NCI-H1105 treated with DMSO at 0.1 percent for 48 hours (cell line): ENCODE measurements at places on chromosomes 4 and X.

GRCh38 chr4:156620786-156621185, 350.8 kb downstream of the PDGFC start:
- no peak for DNase-seq

DNA sequence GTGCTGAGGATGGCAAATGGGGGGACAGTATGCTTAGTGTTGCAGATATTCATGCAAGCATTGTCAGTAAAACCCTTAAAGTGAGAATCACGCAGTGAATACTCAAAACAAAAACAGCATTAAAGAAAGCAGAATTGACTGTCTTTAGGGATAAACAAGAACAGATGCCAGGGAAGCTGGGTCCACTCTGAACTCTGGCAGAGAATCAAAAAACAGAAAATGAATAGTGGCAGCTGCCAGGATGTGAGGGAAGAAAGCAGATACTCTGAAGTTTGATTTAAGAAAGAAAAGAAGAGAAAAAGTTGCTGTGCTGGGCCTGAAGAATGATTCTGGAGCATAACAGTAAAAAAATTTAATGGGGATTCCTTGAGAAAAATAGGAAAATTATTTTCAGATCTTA, 131.5 kb downstream of the GABRA2 start:
- DNase-seq = peak; percentile 28

GRCh38 chr4:139783741-139784484, 118.3 kb downstream of the MGST2 start:
- no peak for DNase-seq

GRCh38 chr4:119310826-119311225, 11.1 kb downstream of the FABP2 start:
- DNase-seq = no peak

GRCh38 chrX:19389227-19389845, 45.6 kb downstream of the PDHA1 start:
- no peak for DNase-seq

DNA sequence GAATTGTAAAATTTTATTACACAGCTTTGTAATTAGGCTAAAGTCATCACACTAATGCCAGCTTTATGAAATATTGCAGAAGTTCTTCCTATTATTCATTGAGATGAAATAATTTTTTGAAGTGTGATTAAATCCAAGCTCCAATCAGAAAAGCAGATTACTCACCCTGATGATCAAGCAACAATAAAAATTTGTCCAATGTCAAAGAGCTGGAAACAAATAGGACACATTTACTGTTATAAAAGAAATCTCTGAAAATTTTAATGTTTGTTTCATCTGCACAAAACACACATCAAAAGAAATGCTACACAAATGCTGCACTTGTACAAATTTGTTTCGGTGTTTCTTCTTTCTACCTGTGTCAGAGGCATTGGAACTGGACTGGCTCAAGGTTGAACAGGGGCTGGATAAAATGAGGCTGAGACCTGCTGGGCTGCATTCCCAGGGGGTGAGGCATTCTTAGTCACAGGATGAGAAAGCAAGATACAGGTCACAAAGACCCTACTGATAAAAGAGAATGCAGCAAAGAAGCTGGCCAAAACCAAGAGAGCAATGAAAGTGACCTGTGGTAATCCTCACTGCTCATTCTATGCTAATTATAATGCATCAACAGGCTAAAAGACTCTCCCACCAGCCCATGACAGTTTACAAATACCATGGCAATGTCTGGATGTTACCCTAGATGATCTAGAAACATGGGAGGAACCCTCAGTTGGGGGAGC, 78.3 kb downstream of the GASK1B start:
- no peak for DNase-seq

GRCh38 chrX:129726307-129727111, 12.3 kb upstream of the XPNPEP2 start:
- peak; percentile 46 for DNase-seq

- no peak for DNase-seq
Measured at GRCh38 chr4:87649980-87650379, at the start of gene DMP1. Gene DMP1, plus strand, starts transcription at chr4:87650280. Its CDS starts 6,213 bp downstream, at chr4:87656493.

DNA sequence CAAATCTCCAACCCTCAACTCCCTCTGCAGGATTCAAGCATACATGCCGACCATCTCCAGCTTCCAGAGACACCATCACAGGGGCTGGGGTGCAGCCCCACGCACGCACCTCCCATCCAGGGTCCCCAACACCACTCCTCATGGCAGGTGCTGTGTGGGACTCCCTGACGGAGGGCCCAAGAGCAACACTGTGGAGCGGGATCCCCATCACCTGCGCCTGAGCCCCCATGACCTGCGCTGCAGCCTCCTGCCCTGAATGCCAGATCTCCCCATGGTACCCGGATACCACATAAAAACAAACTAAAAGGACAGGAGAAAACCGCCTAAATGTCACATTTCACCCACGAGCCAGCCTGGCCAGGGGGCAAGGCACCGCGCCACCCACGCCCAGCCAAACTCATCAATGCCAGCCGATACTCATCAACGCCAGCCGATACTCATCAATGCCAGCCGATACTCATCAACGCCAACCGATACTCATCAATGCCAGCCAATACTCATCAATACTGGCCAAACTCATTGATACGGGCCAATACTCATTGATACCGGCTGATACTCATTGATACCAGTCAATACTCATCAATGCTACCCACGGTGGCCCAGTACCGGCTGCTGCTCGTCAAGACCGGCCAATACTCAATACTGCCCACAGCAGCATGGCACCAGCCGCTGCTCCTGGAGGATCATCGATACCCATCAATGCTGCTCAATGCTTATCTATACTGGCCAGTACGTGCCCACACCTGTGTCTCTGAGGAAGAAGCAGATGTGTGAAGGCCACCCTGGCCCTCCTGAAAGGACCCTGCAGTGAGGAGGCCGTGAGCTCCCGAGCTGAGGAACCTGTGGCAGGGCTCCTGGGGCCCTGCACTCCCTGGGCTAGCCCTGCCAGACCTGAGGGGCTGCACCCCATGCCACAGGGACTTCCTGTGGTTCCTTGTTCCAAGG, 6.2 kb downstream of the CTBP1 start:
- DNase-seq = no peak

DNA sequence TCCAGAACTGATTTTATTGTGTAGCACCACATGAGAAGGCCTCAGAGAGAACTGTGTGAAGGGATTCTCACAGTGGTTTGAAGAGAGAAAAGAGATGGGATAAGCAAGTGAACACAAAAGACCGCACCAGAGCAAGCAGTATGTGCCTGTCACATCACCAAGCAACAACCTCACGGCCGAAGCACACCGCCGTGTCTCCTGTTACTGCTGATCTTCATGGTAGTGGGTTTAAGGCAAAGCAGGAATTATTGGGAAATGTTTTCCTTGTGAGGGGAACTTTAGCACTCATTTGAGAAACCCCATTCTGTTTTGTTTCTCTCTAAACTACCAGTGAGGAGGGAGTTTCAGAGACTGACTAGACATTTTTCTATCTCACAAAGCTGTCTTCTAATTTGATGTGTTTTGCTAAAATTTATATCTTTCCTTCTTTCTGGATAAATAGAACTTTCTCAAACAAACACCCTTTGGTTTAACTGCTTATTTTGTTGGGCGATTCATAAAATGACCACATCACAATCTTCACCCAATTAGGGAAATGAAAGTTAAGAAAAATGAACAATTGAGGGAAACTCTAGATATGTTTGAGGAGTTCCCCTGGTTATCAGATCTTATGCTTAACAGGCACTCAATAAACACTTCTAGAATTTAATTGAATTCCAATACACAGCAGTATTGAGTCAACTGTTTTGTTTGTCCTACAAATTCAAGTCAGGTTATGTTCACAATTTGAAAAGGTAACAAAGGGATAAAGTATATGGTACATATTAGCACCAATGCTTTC, 16.5 kb downstream of the SH3KBP1 start:
- DNase-seq = no peak

DNA sequence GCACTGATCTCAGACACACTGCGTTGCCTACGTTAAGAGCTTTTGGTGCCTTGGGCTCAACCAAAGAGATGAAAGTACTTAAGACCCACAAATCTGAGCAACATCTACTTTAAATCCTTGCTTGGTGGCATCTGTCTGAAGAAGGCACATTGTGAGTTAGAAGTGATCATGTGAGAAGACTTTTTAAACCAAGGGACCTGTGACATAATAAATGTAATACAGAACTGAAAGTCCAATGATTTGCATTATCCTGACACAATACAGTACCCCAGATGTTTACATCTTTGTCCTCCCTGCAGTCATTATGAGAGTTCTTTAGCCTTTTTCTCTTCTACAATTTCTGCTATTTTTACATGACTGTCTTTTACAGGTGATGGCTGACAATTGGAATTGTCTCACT, 96.7 kb upstream of the FTHL17 start:
- no peak for DNase-seq

DNA sequence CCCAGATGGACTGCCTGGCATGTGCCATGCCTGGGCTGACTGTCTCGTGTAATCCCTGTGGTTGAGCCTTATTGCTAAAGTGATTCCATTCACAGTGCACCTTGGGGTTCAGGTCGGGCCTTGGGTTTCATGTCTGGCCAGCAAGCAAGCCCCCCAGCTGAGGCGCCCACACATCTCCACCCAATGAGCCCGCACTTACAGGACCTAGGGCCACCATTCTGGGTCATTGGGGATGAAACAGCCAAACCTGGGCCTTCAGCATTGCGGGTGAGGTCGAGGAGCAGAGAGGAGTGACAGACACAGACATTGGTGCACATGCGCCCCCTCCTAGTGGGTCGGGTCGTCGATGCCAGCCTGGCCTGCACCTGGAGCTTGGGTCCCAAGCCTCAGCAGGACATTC, 21.3 kb upstream of the WFS1 start:
- DNase-seq = no peak

DNA sequence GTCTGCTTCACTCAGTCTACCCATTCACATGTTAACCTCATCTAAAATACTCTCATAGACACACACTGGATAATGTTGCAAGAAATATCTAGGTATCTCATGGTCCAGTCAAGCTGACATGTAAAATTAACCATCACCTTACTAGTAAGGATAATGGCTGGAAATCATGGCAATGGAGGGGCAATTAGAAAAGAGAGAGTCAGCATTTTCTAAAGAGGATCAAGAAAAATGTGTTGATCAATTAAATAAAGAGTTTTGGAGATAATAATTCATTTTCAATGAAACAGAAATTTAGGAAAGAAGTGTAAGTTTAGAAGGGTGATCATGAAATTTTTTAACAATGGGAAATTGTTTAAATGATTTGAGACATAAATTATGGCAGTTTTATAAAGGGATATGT, 1914.1 kb upstream of the IGFBP7 start:
- DNase-seq = no peak

DNA sequence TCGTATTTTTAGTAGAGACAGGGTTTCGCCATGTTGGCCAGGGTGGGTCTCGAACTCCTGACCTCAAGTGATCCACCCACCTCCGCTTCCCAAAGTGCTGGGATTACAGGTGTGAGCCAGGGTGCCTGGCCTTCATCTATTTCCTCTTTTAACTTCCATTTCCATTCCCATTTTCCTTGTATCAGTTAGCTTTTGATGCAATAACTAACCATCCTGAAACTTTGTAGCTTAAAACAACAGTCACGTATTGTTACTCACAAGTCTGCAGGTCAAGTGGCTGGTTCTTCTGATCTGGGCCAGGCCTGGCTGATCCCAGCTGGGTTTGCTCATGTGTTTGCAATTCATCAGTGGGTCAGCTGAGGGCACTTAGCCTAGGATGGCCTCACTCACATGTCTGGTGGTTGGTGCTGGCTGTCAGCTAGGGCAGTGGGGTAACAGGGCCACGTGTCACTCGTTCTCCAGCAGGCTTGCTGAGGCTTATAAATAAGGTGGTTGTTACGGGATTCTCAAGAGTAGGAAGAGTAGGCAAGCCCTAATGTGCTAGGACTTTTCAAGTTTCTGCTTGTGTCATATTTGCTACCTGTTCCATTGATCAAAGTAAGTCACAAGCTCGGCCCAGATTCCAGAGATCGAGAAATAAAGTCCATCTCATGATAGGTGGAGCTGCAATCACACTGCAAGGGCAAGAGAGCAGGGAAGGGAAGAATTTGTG, 88.2 kb downstream of the SOWAHB start:
- no peak for DNase-seq

- DNase-seq = no peak
Measured at GRCh38 chr4:168891086-168891485, 119.0 kb downstream of the CBR4 start.

- DNase-seq = peak; percentile 52
Measured at GRCh38 chr4:180059216-180059881, 2183.9 kb upstream of the TENM3 start.

DNA sequence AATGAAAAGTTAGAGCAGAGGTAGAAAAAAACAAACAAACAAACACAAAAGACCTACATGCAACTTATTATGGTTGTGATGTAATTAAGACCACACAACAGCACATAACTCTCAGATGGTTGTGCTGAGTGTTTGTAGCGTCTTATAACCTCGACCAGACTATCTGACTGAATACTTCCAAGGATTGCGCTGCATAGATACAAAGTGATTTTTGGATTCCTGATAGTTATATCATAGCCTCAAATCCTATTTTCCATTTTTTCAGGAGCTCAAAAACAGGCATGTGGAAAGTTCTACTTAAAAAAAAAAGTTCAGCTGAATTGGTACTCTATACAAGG, 236.1 kb downstream of the SPRY1 start:
- DNase-seq = no peak

DNA sequence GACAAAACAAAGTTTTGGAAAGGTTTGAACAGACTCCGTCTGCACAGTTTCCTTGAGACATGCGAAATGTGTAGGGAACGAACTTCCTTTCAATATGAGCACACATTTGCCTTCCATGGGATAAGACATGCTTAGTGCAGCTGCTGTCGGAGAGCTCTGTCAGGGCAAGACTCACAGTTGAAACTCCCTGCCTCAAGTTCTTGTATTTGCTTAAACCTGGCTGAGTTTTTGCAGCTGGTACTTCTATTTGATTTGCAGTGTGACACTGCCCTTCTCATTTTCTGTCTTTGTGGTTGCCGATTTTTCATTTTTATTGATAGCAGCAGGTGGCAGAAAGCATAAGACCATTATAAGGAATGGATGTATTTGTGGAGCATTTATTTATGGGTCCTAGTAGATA, 18.2 kb upstream of the RHOH start:
- DNase-seq = no peak
